Right renal pelvis (tissue), 4 donors: ENCODE measurements at places on chromosomes 13 and 19.

DNA sequence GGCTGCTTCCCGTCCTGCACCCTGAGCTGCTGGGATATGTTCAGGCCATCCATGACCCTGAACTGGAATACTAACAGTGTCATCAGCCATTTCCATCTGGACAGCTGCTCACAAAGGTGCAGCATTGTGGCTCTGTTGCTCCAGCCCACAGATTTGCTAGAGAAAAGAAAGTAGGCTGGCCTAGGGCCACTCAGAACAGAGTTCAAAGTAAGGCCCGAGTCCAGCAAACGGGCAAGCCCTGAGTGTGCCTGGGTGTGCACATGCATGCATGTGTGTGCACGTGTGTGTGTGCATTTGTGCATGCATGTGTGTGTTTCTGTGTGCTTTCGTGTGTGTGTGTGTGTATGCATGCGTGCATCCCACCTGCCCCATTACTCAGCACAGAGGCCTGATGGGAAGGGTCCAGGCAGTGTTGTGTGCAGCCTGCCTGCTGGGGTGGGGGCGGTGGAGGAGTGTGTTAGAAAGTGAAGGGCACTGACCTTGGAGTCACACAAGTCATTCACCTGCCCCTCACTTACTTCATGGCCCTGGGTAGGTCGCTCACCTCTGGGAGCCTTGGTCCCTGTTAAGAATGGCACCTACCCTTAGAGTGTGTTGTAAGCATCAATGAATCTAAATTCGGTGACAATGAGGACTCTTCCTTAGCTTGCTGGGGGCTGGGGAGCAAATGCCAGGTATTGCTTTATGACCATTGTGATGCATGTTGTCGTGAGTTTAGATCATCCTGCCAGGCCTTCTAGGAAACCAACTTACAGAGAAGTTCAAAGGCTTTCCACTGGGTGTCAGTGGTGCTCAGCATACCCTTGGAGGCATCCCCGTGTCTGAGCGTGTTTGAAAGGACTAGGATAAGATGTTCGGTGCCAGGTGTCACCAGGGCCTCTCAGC, 53.2 kb downstream of the GPR12 start:
- DNase-seq, result no peak

DNA sequence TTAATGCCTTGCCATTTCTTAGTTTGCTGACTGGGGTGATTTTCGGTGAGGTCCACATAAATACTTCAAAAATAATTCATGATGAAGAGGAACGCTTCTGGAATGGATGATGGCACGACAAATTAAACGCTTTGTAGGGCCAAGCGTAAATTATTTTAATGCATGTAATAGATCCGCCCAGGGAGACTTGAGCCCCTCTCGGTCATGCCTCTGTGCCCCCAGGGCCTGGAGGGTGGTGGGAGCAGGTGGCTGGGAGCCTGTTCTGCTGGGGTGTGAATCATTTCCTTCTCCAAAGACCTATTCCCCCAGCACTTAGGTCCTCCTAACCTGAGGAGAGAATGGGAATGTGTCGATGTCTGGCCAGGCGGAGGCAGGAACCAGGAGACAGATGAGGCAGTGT, 350.6 kb downstream of the ZNF536 start:
- no peak for DNase-seq

GRCh38 chr19:5336195-5336965, 4.2 kb downstream of the PTPRS start:
- no peak for DNase-seq

DNA sequence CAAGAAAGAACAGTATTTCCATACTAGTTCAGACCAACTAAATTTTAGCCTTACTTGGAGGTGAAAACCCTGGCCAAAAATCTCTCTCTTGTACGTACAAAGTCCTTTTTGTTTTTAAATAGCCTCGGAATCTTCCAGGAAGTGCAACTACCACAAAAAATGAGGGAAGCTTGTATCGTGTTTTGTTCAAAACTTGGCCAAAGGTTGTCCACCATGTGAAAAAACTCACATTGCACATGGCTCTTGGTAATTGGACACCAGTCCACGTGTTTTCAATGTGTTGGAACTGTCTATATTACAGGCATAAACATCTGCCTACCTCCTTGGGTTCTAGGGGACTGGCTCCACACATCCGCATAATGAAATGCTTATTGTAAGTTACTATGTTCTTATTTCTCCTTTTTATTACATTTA, 15.2 kb upstream of the STRN4 start:
- no peak for DNase-seq

GRCh38 chr13:73177017-73177416, 118.2 kb downstream of the KLF5 start:
- no peak for DNase-seq

- no peak for DNase-seq
These were observed 19.1 kb downstream of the ZFR2 start for GRCh38 chr19:3849787-3850186.

DNA sequence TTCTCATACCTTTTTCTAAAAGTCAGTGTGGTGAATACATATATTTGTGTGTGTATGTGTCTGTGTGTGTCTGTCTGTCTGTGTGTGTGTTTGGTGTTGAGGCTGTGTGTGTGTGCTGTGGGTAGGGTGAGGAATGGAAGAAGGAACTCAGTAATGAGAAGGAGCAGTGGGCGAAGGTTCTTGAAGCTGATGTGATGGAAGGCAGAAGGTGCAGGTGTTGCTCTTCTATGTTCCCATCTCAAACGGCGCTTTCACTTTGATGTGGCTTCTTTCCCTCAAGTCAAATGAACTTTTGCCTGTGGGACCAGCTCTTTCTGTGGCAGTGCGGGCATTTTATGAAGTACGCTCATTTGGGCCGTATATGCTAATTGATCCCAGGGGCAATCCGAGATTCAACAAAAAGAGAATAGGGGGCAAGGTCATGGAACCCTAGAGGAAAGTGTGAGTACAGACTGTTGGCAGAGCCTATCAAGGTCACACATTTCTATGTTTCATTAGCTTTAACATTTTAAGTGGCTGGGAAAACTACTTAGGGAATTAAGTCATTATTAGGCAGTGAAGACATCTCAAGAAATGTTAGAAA, 15.2 kb downstream of the BIVM start:
- DNase-seq, result no peak

DNA sequence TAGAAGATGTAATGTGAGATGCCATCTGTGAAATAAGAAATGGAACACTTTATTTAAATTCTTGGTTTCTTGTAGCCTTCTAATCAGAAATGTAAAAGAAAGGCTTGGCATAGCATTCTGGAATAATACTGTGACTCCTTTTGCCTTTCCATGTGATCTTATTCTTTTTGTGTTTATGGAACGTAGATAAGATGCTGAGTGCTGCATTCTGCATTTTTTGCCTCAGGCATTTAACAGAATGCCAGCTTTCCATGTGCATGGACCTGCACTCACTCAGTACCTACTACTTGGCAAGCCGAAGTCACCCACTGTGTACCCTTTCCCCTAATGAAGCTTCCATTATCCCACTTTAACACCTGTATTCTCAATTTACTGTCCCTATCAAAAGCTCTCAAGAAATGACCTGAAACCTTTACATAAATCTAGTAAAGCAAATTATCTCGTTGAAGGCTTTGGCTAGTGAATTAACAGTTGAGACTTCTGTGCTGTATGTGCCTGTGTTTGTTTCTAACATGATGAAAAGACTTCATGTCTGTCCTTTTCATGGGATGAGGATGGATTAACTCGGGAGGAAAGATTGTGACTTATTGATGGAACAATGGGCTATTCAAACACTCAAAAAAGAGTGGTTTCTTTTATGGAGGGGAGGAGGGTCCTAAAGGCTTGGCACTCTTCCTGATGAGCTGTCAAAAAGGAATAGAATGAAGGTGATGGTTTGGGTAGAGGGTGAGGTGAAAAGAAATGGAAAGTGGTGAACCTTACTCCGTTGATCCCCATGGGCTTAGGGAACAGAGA, 44.7 kb upstream of the FRY start:
- no peak for DNase-seq

GRCh38 chr13:42720113-42720857, 61.1 kb upstream of the FAM216B start:
- no peak for DNase-seq

DNA sequence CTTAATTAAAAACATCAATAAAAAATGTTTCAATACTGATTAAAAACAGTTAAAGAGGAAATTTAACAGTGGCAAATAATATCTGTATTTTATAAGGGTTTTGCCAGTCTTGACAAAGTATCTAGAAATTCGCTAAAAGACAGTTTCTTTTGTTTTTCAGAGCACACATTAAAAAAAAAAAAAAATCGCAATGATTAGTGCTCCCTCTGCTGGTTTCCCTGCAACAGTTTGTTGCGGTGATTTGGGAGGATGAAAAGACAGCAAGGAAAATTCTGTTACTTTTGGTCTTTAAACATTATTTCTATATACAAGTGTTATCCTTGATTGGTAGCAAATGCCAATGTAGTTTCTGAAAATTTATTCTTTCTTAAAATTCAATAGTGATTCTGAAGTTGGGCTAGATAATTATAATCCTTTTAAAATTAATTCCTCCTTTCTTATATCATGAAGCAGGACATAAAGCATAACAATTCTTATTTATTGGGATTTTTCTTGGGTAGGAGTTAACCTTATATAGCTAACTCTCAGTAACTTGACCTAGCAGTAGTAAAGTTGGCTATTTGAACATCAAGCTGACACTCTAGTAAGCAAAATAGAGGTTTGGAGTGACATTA, 23.1 kb upstream of the SPRY2 start:
- DNase-seq, result no peak

DNA sequence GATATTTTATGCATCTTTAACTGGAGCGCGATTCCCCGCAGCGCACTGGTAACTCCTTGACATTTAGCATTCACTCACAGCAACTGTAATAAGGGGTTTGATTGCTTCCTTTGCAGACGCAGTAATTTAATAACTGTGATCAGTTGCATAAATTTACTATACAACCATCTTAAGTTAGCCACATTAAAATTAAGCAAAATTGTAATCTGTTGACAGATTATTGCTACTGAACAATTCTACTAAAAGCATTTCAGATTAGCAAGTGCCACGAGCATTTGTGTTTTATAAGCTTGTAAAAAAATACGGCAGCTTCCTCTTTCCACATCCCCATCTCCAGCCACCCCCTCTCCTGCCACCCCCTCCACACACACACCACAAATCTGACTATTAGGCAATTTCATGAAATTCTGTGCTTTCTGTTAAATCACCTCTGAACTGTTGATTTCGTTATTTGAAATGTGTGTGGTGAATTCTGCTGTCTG, 44.4 kb downstream of the TSHZ3 start:
- no peak for DNase-seq

GRCh38 chr13:73822668-73823592, 311.3 kb downstream of the KLF12 start:
- no peak for DNase-seq
